ENCODE measurements at places on chromosomes 7 and 10.

GRCh38 chr10:119640875-119641526 is 10.2 kb upstream of the BAG3 start:
- no peak for DNase-seq

DNA sequence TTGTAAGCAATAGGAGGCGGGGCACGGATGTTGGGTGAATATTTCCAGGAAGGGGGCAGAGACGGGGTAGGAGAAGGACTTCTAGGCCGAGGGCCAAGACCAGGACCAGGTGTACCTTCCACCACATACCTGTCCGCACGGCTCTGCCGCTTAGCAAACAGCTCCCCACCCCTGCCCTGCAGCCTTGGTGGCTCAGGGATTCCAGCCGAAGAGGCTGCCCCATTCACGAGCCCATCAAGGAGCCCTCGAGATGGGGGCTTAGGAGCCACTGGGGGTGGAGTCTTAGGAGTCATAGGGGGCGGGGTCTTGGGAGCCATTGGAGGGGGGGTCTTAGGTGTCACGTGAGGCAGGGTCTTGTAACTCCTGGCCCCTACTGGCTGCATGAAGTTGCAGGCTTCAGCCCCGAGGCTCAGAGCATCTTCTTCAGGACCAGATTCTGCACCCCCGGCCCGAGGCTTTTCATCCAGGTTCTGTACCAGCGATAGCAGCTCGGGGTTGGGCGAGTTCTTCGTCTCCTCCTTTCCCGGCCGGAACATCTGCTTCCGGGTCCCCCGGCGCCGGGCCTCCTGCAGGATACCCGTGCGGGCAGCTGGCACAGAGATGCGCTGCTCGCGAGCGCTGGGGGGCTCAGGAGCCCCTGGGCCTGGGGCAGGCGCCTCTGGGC is 6.1 kb upstream of the MYOZ1 start:
- DNase-seq: no peak

- DNase-seq: no peak
These were observed 88.4 kb upstream of the SMNDC1 start for GRCh38 chr10:110392868-110393740.

- no peak for DNase-seq
These were observed 712 bp upstream of the CPVL start for GRCh38 chr7:29146888-29147609.

DNA sequence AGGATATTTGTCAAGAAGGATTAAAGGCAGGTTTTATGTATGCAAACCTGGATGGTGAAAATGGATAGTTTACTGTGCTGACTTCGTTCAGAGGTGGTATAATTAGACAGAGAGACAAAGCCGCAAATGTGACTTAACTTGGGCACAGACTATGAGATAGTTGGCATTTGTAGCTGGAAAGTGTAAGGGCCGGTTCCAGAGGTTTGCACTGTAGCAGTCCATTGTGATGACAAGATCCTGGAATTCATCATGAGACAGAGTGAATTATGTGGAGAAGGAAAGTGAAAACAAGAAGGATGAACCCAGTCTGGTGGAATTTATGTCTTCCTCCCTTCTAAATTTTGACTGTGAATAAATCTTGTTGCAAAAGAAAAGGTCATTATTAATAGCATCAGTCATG is 139.0 kb downstream of the CNTNAP2 start:
- DNase-seq: no peak

- no peak for DNase-seq
These were observed 11.6 kb downstream of the CRPPA start for GRCh38 chr7:16409777-16410176.

DNA sequence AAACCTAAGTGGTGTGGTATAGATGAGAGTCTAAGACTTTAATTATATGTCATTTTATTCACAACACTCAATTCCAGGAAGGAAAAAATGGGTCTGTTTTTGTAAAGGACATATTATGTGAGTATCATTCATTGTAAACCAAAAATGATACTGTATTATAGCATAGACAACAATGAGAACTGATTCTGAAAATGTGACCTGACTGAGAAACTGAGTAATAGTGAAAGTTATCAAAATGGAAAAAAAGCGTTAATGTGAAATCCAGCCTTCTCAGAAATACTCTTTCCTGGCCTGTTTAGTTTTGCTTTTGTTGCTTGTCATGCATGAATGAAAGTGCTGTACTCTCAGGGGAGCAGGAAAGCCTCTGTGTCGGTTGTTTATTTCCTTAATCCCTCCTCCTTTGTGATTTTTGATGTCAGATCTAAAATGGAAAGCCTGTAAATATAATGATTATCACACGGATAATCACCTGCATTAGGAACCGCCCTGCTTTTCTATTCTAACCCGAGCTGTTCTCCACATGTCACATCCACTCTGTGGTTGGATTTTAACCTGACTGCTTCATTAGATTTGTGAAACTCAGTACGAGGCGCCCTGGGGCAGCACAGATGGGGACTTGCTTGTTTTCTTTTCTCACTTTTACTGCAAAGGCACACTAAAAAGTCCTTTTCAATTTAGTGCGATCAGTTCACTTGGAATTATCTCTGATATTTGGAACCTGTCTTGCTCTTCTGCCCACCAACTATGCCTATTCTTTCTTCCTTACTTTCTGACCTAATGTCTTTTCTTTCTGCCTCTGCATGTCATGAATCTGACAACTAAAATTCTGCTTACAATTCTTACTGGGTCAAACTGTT is 240.9 kb upstream of the KAT6B start:
- DNase-seq: no peak

DNA sequence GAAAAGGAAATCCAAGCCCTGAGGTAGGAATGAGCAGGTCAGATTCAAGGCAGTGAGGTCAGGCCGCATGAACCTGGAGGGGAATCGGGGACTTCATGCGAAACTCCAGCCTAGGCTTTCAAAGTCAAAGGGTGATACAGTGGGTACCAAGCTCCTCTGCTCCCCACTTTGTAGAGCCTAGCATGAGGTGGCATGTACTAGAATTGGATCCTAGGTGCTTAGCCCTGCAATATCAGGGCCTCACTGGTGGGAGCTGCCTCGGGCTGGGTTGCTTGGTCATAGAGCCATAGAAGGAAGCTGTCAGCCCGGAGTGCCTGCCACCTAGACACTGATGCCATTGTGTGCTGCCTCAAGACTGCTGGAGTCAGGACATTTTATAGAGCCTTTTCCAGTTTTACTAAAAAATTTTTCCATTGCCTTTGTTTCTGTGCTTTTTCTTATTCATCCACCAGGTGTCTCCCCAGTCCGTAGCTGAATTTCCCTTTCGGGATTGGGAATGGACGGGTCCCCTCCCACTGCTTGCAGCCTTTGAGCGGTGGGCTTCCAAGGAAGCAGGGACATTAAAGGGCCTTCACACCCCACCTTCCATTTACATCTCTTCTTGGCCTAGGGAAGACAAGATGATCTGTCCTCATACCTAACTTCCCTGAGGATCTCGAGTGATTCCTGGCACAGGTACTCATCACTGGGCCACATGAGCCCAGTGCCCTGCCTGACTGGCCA is 5.5 kb upstream of the LZTS2 start:
- no peak for DNase-seq

DNA sequence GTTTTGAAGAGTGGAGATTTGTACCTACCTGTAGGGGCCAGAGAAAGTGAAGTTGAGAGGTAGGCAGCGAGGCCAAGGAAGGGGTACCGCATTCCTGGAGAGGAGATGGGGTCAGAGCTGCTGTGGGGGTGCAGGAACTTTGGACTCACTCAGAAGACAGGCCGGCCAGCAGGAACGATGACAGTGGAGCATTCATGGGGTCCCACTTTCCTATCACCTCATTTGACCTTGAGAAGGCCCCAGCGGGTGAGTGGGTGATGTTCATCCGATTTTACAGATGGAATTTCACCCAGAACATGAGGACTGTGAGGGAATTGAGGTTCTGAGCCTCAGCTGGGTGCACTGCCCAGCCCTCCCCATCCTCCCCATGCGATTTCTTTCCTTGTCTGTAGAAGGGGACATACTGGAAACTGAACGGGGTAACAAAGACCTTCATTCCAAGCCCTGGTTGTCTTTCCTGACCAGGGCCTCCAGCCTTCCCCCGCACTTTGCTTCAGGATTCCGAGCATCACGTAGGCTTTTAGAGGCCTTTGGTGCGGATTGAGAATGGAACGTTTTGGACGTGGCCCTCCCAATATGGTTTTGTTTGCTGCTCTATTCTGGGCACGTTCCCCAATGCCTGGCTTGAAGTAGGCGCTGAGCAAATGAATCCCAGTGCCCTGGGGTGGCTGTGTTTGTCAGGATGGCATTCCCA is 87.3 kb downstream of the ADCY1 start:
- DNase-seq: no peak

DNA sequence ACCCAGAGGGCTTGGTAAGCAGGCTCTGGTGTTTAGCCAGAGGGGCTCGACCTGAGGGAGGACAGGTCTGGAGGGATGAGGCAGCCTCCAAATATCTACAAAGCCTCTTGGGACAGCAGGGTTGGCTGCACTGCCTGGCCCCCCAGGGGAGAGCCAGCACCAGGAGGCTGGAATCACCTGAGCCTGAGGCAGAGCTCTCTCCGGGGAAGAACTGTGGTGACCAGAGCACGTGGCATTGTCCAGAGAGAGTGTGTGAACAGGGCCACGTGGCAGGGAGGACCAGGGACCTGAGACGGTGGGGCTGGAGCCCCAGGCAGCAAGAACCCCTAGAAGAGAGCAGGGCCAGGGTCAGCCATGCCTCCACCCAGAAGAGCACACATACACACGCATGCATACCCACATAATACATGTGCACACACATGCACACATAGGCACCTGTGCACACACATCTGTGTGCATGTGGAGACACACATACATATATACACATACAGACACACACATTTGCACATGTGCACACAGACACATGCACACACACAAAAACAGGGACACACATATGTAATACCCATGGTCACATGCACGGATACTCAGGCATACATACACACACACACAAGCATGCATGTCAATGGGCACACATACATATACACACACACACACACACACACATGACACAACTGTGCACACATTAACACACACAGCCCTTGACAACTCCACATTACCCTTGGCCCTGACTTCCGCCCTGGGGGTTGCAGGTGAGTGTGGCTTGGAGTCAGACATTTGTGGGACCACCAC is 94.9 kb downstream of the MYL10 start:
- no peak for DNase-seq

GRCh38 chr10:25642721-25643120 is 291.3 kb upstream of the MYO3A start:
- DNase-seq: no peak

- DNase-seq: no peak
These were observed 638 bp downstream of the IQCE start for GRCh38 chr7:2559283-2559950.

- no peak for DNase-seq
These were observed 395.7 kb upstream of the FOXK1 start for GRCh38 chr7:4286351-4286750.

- DNase-seq: no peak
These were observed 7.3 kb upstream of the FEZF1 start for GRCh38 chr7:122311734-122312450.

- DNase-seq: no peak
These were observed 57.5 kb upstream of the WIPI2 start for GRCh38 chr7:5132539-5132938.

DNA sequence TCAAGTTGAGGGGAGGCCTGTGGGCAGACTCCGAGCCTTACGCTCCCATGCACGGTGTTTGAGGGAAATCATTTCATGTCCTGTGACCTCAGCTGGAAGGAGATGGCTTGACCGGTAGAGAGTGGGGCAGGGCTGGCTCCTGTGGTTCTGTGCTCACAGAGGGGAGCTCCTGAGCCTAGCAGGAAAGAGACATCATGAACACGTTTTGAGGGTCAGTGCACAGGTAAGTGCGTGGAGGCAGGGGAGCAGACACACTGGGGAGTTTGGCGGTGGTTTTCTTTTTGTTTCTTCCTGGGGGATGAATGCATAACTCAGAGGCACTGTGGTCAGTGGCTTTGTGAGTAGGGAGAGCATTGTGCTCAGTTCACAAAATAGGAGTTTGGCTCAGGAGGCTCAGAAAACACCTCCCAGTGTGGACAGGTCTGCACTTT is 22.5 kb downstream of the ADCY1 start:
- DNase-seq: no peak

GRCh38 chr7:27533652-27534081 is 129.0 kb downstream of the HIBADH start:
- DNase-seq: no peak

GRCh38 chr10:73226663-73227062 is 20.4 kb downstream of the DNAJC9 start:
- no peak for DNase-seq

DNA sequence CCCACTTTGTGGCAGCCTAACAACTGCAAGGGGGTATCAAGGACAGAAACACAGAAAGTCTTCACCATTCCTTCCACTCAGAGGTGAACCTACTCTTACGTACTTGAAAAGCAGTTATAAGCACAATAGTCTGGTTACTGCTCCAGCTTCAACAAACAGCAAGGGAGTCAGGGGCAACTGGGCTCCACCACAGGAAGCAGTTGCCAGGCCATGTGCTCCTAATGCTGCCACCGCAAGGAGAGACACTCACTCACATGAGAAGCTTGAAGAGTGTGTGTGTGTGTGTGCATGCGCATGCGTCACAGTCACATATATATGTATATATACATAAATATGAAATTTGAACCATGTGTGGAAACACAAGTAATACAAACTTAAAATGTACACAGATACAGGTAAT is 65.5 kb downstream of the GRB10 start:
- DNase-seq: no peak

DNA sequence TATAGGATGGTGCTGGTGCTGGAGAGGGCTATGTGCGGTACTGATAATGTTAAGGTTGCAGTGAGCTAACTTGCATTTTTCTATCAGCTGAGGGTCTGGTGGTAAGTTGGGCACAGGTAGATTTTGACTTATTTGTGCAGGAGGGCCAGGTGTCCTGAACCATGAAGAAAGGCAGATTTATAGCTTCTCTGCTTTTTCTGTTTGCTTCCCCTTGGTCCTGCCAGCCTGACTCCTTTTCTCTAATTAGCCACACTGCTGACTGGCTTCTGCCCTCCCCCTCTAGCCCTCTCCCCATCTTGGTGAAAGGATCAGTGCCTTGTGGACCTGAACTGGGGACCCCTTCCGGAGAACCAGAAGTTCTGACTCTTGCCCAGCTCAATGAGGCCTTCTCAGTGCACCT is 40.8 kb upstream of the STEAP4 start:
- no peak for DNase-seq

DNA sequence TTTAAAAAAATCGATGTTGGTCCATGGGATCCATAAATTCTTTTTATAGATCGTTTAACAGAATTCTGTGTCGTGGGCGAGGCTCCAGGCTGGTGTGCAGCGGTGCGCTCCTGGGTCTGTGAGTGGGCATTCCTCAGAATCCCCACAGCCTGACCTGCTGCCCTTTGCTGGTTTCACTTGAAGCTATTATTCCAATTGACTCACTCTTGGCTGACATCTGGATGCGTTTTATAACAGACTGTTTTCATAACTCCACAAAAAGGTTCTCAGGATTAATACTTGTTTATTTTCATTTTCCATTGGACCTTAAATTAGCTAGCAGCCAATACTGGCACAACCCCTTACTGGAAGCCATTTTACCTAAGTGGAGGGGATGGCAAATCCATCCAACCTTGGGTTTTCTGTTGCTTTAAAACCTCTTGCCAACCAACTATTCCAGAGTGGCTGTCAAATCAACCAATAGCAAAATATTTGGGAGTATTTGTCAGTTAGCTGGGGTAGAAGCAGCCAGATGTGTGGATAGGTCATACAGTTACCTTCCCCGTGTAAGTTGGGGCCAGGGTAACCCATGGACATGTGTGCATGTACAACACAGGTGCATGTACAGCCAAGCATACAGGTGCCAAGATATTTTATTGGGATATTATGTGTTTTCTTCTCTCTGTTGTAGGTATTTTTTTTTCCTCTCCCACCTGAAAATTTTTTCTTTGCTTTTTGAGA is 160.7 kb upstream of the ZNF32 start:
- no peak for DNase-seq

GRCh38 chr10:124495162-124495561 is 33.5 kb downstream of the LHPP start:
- no peak for DNase-seq
